ENCODE measurements at places on chromosomes 5 and 9.

- no peak for DNase-seq
These were observed 374.1 kb upstream of the ACO1 start for GRCh38 chr9:32010322-32010721.

DNA sequence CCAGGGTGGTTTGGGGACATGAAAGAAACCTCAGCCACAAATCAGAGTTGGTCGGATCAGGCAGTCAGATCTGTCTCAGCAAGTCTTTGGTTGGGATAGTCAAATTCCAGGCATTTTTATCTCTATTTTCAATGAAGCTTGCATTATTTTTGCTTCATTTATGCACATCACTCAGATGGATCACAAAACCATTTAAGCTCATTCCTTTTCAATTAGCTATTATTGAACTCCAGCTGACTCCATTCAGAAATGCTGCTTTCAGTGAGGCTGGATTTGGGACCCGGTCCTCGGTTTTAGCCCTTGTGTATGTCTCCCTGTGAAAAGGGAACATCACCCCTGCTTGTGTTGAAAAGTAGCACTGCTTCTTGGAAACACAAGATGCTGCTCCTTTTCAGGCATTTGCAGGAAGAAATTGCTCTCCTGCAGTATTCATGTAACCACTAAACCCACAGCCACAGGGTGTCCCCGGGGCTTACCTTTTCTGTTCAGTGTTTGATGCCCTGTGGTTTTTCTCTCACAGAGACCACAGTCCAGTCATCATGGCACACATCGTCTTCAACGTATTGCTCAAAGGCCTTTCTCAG lies 232.9 kb downstream of the NFIB start:
- no peak for DNase-seq

DNA sequence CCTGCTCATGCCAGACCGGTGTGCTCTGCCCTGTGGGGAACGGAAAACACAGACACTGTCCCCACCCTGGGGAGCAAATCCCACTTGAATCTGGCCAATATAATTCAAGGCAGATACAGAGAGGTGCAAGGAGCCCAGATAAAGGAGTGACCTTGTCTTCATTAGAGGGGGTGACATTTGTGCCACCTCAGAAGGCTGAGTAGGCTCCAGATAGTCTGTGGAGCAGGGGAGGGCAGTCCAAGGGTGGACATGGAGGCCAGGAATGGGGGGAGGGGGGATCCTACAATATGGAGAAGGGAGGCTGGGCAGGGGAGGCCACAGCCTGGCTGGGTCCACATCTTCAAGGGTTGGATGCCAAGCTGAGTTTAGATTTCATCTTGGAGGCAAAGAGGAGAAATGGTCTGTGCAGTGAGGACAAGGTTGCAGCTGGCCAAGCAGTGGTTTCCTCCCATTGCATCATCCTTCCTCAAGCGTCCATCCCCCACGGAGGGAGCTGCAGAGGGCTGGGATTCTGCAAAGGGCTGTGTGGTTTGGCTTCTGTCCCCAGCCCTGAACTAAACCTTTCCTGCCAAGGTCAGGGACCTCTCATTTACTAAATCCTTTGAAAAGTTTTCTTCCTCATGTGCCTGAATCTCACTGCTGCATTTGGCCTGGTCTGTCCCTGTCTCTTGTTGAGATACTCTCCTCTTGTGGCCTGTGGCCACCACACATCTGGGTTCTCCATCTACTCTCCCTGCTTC lies 60.1 kb downstream of the GALNT12 start:
- no peak for DNase-seq

DNA sequence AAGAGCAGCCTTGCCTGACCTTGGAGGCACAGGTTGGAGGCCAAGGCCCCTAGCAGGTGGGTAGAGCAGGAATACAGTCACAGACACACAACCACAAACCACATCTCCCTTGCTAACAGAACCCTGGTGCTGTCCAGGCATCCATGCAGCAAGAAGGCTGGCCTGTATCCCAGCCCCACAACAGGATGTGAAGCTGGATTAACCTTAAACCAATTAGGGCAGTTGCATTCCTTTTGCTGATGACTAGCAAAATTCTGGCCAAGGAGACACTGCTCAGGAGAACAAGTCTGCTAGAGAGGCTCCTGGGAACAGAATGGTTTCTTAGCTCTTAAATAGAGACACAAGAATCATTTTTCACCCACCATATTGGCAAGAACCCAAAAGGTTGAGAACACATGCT lies 97.8 kb downstream of the C5orf15 start:
- DNase-seq: no peak

GRCh38 chr5:35788724-35789123 lies 68.0 kb upstream of the IL7R start:
- no peak for DNase-seq

DNA sequence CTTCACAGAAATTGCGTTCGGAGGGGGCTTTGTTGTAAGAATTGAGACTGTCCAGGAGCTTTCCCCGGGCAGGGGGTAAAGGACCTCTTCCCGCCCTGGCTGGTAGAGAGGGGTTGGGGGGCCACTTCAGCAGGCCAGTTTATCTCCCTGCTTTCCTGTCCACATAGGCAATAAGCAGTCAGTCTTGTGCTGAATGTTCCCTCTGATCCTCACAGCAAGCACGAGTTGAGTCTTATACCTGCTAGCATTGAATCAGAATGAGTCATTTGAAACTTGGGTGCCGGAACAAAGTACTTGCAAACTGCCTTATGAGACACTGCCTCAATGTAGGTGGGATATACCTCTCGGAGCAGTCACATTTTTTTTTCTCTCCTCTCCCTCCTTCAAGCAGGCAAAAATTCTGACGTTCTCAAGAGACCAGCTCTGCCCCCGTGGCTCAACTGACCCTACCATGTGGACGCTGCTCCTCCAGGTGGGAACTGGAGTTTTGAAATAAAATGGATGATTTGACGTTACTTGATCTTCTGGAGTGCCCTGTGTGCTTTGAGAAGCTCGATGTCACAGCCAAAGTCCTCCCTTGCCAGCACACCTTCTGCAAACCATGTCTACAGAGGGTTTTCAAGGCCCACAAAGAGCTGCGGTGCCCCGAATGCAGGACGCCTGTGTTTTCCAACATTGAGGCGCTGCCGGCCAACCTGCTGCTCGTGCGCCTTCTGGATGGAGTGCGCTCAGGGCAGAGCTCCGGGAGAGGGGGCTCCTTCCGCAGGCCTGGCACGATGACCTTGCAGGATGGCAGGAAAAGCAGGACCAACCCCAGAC lies 1.3 kb downstream of the SH3RF2 start:
- no peak for DNase-seq

DNA sequence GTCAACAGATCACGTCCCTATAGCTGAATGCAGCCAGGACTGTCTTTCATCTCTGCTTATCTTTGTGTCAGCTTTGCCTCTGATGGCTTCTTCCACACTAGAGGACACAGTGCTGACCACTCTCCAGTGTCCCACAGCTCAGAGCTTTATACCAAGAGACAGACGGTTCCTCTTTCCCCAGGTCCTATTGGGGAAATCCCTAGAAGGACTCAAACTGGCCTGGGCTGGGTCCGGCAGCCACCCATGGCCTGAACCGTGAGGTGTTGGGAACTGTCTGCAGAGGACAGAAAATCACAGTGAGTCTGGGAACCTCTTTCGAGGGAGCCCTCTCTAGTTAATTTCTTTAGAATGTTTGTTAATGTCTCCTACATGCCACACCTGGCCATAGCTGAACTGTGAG lies 68.3 kb upstream of the SHB start:
- DNase-seq: no peak

DNA sequence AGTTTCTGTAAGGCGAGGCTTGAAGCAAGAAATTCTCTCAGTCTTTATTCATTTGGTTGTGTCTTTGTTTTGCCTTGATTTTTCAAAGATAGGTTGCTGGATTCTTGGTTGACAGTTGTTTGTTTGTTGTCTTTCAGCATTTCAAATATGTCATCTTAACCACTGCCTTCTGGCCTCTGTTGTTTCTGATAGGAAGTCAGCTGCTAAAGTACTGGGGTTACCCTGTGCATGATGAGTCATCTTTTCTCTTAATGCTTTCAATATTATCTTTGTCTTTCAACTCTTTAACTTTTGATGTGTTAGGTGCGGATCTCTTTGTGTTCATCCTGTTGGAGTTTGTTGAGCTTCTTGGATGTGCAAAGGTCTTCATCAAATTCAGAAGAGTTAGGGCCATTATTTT lies 1571.3 kb downstream of the MAT2B start:
- no peak for DNase-seq

DNA sequence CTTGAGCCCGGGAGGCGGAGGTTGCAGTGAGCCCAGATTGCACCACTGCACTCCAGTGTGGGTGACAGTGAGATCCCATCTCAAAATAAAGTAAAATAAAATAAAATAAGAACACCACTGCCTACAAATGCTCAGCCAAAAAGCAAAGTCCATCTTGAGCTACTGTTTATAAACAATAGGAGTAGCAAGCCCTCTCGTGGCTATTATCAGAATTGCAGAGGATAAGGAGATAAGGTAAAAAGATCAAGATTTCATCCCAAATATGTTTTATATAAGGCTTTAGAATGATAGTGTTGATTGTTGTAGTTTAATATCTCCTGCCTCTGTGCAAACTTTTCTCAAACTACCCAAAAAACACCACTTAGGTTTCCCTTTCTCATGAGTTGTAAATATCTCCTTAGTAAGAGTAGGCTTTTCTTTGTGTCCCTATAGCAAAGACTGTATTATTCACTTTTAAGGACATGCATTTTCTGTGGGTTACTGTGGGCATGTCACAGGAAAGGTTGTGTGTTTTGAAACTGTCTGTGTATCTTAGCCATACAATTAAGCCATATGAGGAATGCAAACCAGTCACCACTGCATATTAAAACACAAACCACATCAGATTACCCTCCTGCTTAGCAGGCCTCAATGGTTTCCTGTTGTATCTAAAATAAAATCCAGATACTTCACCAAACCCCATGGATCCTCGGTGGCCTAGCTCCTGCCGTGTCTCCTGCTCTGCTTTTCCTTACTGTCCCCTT lies 31.8 kb upstream of the CKS2 start:
- DNase-seq: no peak

- no peak for DNase-seq
These were observed 289.5 kb downstream of the SLIT3 start for GRCh38 chr5:169011451-169011850.

DNA sequence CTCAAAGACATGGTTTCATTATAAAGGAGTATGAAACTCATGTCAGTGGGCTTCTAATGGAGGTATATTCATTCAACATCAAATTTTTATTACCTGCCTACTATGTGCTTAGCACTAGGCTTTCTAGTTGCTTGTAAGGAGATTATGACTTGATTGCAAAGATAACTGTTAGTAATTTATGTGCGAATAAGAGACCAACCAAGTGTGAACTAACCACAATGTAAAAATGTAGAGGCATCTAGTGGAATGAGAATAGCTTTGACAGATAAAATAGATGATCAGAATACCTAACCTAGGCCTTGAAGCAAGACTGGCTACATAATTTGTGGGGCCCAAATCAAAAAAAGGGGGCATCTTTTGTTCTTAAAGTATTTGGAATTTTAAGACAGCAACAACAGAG lies 13.0 kb upstream of the PPP2R2B start:
- no peak for DNase-seq

- DNase-seq: no peak
These were observed 184.0 kb upstream of the ACTBL2 start for GRCh38 chr5:57666582-57666981.

- peak; percentile 45 for DNase-seq
These were observed 49.4 kb downstream of the MEF2C start for GRCh38 chr5:88833371-88834130.

GRCh38 chr5:169216866-169217265 lies 84.1 kb downstream of the SLIT3 start:
- DNase-seq: no peak

GRCh38 chr9:5321058-5321457 lies 16.5 kb upstream of the RLN2 start:
- DNase-seq: no peak

DNA sequence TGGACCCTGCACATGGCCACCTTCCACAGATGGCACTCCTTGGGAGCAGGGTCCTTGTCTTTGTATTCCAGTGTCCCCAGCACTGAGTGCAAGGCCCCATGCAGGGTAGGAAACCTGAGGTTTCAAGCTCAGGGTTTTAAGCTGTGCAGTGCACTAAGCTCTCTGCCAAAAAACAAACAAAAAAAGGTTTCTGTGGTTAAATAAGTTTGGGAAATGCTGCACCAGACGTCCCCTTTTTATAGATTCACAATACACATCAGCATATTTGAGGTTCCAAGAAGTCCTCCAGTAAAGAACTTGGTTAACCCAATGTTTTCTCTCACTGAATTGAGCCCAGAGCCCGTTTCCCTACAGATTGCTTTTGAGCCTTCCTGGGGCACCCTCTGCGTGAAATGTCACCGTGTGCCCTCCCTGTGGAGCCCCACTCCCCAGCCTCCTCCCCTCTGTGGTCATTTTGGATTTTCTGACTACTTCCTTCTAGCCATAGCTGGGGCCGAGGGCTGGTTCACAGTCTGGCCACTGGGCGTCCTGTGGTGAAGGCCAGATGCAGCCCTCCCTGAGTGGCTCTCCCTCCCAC lies 17.1 kb downstream of the DELE1 start:
- DNase-seq: no peak

- DNase-seq: no peak
These were observed 139.5 kb upstream of the SLC27A6 start for GRCh38 chr5:128825826-128826225.

GRCh38 chr5:90050103-90050502 lies 359.5 kb downstream of the CETN3 start:
- DNase-seq: no peak

Measured in stimulated activated CD4-positive, alpha-beta T cell treated with anti-CD3 and anti-CD28 coated beads, TNF-alpha, amount 100 ng/mL, for 24 hours (primary cell).